Nephron progenitor cell (in vitro differentiated cells): ENCODE measurements at places on chromosomes 2 and 18.
A peak's percentile ranks its signal among the peaks of the same experiment; 100 is the strongest.

DNA sequence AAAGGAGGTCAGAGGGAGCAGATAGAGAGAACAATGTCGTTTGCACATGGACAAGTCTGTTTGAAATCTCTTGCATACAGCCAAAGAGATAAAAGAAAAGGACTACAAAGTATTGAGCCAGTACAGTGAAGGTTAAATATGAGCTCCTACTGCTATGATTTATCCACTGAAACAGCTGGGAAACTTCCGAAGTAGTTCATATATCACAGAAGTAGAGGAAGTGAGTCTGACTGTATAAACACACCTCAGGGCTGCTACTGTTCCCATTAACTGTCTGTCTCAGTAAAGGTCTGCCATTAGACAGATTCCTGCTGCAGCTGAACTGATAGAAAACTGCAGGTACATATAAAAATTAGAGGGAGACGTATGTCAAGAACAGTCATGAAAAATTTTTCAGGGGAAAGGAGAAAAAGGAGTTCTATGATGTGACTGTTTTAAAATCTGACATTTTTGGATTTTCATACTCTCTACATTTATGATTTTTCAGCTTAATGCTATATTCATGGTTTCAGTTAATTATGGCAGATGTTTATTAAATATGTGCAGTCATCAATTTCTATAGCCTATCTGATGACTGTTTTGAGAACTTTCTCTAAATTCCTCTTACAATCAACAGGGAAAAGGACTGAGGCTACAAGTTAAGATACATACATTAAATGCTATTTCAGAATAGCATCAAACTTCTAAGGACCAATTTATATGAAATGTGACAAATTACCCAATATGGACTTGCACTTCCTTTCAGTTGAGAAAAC lies 364.7 kb downstream of the ERBB4 start:
- no peak for DNase-seq

GRCh38 chr2:25160376-25160775 lies 8.0 kb downstream of the POMC start:
- DNase-seq = no peak

DNA sequence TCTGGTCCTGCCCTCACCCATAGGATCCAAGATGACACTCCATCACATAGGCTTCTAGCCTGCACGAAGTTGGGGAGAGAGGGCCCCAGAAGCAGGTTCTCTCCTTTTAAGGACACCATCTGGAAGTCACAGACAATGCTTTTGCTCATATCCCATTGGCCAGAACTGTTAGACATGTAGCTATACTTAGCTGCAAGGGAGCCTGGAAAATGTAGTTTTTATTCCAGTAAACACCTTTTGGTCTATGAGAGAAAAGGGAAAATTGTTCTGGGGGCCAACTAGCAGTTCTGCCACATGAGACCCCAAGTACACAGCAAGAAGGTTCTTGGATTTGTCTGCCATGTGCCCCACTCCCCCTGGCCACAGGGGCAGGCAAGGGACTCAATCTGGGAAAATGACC lies 206.1 kb downstream of the ZFP36L2 start:
- DNase-seq = no peak

GRCh38 chr18:24086082-24086481 lies 52.8 kb upstream of the CABYR start:
- no peak for DNase-seq

GRCh38 chr2:181672255-181673008 lies 7.9 kb downstream of the NEUROD1 start:
- DNase-seq = no peak

GRCh38 chr18:7117390-7118355 lies at the start of gene LAMA1:
Gene LAMA1 (minus strand): TSS chr18:7117797. CDS start chr18:7117720, 77 bp downstream.
- peak; percentile 89 for DNase-seq

GRCh38 chr2:10861765-10862164 lies 49.2 kb upstream of the PDIA6 start:
- no peak for DNase-seq

GRCh38 chr2:101516823-101517690 lies 42.1 kb upstream of the RFX8 start:
- DNase-seq = no peak

DNA sequence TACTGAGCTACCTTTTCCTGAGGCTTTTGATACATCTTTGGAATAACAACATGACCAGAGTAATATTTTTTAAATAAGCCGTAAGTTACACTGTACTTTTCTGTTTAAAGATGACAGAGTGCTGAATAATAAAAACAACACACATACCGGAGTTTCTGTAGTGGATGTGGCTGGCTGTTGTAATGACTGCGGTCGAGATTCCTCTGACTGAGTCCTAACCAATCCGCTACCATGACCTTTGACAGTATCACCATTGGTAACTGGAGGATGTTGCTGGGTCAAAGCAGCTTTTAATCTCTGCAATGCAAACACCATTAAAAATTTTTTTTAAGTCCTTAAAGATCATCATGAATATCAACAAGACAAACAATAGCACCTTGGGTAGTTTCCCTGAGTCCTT lies 70.7 kb downstream of the ATF2 start:
- DNase-seq = no peak

DNA sequence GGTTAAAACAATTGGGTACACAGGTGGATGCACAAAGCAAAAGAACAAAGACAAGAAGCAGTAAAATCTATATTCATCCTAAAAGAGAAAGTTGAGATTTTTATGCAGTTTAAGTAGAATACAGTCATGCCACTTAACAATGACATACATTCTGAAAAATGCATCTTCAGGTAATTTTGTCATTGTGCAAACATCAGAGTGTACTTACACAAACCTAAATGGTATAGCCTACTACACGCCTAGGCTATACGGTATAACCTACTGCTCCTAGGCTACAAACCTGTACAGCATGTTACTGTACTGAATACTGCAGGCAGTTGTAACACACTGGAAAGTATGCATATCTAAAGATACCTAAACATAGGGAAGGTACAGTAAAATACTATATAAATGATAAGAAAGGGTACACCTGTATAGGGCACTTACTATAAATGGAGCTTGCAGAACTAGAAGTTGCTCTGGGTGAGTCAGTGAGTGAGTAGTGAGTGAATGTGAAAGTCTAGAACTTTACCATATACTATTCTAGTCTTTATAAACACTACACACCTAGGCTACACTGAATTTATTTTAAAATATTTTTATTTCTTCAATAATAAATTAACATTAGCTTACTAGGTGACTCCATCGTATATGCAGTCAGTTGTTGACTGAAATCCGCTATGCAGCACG lies 132.9 kb downstream of the BARD1 start:
- no peak for DNase-seq

DNA sequence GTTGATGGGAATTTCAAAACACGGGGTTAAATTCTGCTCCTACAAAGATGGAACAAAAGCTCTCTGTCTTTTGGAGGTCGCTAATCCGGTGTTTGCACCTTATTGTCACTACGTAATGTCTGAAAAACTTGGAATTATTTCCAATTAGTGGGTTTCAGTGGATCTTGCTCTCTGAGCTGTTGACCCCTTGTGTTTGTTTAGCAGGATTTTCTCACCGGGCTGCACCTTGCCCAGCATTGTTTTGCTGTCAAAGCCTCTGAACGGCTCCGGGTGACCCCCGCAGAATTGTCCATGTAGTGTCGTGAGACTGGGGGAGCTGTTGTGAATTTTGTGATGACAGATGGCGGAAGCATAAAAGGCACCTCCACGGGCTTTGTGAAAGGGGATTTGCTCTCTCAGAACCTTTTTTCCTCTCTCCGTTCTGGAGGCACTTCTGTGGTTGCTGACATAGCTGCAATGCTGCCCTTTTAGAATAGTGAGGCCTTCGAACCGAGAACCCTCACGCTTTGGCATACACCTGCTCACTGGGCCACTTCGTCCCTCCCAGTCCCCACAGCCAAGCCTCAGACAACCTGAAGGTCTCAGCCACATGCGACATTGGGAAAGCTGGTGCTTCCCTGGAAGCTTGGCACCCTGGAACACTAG lies 129.4 kb downstream of the ACOXL start:
- no peak for DNase-seq

- DNase-seq = no peak
These were observed 62.8 kb downstream of the PDE11A start for GRCh38 chr2:178009813-178010212.

DNA sequence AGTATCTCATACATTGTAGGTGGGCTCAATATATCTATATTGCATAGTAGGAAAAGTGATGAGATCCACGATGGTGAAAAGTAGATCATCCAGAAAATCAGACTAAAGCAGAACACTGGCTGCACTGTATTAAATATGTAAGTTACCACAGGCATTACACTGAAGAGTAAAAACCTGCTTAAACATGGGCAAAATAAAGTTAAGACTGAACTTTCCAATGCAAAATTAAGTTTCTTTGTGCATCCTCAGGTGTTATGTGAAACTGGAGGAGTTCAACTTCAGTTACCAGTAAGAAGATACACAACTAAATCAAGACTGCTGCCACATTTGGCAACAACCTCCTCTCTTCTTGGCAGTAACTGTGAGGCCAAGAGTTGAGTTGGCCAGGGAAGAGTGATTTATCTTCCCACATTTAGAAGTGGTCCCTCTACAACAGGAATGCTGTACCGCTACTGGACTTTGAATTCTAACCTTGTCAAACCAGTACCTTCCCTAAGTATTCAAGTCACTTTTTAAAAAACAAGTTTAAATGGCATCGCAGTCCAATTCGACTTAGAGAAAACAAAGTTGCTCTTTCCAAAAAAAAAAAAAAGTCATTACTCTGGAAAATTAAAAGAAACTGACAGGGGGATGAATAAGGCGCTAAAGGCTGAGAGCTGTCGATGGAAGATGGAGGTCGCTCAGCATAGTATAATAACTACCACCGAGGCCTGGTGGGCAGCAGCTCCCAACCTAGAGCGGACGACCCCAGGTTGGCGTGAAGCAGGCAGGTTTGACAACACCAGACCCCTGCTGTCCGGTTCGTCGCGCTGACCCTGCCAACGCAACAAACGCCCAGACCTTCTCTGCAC lies 1.1 kb downstream of the MAP4K3 start:
- peak; percentile 5 for DNase-seq

DNA sequence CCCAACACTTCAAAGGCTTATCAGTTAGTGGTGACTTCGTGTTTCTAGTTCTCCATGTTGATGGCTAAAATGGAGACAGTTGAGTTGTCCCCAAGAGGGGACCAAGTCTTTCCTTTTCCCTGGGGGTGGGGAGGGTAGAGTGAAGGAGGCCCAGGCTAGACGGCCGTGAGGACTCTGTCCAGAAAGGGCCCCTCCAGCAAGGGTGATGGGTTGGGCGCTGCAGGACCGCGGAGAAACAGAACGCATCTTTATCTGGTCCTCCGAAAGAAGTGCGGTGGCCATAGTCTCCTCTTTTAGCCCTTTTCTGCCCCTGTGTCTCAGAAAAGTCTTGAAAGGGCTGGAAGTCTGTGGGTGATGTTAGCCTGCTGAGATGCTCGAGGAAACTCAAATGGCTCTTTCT lies 153.2 kb downstream of the GLI2 start:
- no peak for DNase-seq

- no peak for DNase-seq
These were observed 130.2 kb downstream of the INHBB start for GRCh38 chr2:120476141-120476540.

DNA sequence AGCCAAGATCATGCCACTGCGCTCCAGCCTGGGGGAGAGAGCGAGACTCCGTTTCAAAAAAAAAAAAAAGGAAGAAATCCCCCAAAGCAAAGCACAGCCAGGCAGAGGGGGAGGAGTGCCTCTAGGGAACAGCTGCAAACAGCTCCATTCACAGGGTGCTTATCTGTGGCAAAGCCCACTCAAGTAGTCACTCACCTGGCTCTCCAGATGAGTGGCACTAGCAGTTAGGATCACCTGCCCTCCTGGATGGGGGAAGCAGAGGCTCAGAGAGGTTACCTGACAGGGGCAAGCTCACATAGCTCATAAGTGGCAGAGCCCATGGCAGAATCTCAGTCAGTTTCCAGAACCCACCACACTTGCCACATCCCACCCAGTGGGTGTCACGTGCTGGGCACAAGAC lies 30.3 kb downstream of the TFCP2L1 start:
- DNase-seq = no peak

- no peak for DNase-seq
These were observed 382.9 kb upstream of the CELF4 start for GRCh38 chr18:37948471-37948870.

DNA sequence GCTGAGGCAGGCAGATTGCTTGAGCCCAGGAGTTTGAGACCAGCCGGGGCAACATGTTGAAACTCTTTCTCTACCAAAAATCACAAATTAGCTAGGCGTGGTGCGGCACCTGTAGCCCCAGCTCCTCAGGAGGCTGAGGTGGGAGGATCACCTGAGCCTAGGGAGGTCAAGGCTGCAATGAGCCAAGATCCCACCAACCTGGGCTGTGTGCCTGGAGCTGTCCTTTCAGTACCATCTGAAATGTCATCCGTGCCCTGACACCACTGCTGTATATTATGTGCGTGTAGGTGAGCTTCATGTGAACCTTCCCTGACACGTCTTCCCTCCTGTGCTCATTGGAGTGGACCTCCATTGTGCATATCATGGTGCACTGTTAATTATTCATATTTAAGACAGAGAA lies 84.8 kb upstream of the HNRNPA3 start:
- DNase-seq = no peak

- DNase-seq = no peak
These were observed 182.1 kb upstream of the SOX11 start for GRCh38 chr2:5510082-5510481.

- no peak for DNase-seq
These were observed 25.9 kb downstream of the OSR1 start for GRCh38 chr2:19332503-19332902.

DNA sequence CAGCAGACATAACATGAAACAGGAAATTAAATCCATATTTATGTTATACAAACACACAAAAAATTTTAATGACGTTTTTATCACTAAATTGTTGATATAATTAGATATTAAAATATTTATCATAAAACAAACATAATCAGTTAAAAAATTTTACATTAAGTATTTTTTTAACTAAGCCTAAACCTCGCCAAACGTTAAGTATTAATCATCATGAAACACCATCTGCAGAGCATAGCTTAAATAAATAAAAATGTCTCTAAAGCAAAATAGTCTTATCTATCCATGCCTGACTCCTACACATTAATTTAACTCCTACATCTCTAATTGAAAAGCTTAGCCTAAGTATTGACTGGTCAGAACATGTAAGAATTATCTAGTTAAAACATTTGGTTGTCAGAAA lies 271.6 kb upstream of the RND3 start:
- DNase-seq = no peak

DNA sequence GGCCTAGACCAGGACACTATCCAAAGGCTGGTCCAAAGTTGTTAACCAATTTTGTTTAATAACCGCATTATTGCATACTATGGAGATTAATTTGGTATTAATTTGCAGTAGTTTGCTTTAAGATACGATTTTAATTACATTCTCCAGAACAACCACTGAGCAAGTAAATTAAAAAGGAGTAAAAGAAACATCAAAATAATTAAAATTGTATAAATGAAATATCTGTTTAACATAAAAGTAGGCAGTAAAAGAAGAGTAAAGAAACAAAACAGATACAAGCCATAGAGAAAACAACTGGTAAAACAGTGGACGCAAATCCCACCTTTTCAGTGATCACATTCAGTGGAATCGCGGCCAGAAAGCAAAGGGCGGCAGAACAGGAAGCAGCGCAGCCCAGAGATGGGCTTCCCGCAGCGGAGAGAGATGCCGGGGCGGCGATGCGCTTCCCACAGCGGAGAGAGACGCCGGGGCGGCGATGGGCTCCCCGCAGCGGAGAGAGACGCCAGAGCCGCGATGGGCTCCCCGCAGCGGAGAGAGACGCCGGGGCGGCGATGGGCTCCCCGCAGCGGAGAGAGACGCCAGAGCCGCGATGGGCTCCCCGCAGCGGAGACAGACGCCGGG lies 176.8 kb downstream of the RTP5 start:
- DNase-seq = peak; percentile 41

- DNase-seq = peak; percentile 43
These were observed 507 bp downstream of the RTKN start for GRCh38 chr2:74441170-74441689.
